Body of pancreas (tissue), 4 donors: ENCODE measurements at places on chromosomes 12 and 14. TPM values are rescaled to one million over a fixed set of nuclear protein-coding genes. Genes with fewer than 3 reads are reported as not detected.

CLEC1B gene
- not detected for total RNA-seq

METTL1 gene
- total RNA-seq: 16.1 TPM

DNA sequence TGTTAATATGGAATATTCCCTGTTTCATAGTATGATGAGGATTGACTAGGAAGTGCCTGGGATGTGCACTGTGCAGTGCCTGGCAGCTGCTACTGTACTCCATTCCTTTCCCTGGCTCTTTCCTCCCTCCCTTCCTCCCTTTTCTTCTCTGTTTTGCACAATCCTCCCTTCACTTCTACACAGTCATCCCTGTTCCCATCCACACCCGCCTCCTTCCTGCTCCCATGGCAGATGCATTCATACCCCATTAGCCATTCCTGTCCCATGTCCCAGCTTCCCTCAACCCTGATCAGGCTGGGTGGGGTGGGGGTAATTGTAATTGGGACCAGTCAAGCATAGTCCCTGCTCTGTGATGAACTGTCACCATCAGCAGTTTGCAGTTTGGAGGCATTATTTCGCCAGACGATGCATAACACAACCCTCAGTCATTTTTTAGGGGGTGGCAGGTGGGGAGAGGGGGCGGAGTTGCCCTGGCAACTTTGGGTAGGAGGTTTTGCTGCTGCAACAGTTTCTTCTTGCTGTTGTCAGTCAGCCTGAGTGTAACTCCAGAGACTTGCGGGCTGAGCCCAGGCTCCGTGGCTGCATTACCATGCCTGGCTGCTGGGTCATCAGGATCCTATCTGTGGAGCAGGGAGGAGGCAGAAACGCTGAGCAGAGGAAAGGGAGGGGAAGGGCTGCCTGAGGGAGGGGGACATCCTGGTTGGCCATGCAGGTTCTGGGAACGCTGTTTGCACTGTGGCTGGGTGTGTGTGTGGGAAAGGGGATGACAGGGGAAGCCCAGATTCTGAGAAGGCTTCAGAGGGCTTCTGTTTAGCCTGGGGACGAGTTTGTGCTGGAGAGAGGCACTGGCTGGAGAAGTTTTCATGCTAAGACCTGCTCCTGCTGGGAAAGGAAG lies 4.1 kb upstream of the KRT84 start:
- DNase-seq: no peak

DNA sequence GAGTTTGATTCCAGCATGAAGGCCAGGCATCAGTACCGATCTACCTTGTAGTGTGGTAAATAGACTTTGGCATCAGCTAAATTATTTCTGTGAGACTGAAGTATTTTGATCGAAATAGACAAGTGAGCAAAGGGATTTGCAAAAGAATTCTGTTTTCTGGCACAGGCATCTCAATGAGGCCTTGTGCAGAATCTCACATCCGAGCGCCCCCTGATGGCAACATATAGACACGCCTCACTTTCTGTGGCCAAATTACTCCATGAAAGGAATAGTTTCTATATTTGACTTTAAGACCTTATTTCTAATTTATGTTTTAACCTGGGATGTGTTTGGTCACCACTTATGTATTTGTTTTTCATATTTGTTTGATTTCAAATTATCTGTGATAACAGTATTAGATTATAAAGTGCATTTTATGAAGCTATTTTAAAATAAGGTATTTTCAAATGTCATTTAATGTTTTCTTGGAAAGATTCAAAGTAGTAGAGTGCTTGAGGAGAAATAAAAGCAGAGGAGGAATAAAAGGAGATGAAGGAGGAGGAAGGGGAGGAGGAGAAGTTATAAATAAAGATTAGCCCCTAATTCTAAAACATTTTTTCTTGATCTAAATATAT lies 731.9 kb downstream of the NRXN3 start:
- peak; percentile 35 for DNase-seq
